ENCODE measurements at places on chromosomes 16 and 17.

- no peak for DNase-seq
These were observed 2.6 kb downstream of the STH start for GRCh38 chr17:46001390-46002310.

DNA sequence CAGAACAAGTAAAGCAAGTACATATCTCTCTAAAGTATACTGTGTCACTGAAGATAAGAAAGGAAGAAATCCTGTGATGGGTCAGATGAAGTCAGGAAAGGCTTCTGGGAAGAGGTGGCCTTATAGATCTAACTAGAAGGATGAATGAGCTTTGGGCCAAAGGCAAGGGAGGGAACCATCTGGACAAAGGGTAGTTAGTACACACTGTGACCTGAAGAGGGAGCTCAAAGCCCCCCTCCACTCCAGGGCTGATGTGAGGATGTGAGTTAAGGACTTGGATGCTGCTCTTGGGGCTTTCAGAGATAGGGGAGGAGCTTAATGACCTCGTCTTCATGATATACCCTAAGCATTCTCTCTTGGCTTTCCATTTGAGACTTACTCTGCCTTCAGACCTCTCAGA lies 185.3 kb upstream of the CACNG3 start:
- no peak for DNase-seq

DNA sequence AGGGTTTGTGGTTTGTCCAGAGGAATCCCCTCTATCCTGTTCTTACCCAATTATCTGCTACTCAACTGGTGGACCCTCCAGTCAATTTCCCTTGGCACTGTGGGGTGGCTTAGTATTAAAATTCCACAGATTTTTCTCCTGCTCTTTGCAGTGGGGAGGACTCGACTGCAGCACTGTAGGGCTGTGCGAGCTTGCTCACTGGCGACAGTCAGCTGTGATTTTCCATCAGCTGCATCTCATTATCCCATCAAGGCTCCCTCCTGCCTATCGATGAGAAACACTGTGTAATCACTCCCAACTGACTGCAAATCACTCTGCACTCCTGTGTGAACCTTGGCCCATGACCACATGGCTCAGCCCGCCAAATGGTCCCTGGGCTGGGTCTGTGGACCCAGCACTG lies 90.5 kb upstream of the MAF start:
- DNase-seq: no peak

DNA sequence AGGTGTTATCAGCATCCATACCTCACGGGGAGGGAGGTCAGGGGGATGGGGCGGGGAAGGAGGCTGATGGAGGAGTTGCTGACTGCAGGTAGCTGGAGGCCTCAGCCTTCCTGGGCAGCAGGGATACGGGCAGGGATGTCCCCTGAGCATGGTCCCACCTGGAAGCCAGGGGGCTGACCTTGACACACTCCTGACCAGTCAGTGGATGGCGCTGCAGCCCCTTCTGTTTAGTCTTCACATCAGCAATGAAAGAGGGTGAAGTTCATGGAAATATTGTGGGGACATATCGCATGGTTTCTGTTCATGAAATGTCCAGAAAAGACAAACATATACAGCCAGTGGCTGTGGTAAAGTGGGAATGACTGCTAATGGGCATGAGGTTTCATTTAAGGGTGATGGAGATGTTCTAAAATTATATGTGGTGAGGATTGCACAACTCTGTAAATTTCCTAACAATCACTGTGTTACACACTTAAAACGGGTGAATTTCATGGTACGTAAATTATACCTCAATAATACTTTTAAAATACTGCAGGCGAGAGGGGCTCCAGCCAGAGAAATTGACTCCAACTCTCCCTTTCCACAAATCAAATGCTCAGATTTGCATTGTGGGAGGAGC lies 489.6 kb downstream of the CDH13 start:
- no peak for DNase-seq

- no peak for DNase-seq
These were observed 8.2 kb downstream of the IGFBP4 start for GRCh38 chr17:40451420-40451819.

DNA sequence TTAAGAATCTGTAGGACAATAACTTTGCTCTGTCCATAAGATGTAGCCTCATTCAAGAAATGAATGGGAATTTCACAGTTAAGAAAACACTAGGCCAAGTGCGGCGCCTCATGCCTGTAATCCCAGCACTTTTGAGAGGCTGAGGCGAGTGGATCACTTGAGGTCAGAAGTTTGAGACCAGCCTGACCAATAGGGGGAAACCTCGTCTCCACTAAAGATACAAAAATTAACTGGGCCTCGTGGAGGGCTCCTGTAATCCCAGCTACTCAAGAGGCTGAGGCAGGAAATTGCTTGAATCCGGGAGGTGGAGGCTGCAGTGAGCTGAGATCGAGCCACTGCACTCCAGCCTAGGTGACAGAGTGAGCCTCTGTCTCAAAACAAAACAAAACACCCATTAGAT lies 19.9 kb upstream of the RSL1D1 start:
- DNase-seq: no peak
